ENCODE measurements at places on chromosomes 5 and 9. TPM values are rescaled to one million over a fixed set of nuclear protein-coding genes. Genes with fewer than 3 reads are reported as not detected.
A peak's percentile ranks its signal among the peaks of the same experiment; 100 is the strongest.

DNA sequence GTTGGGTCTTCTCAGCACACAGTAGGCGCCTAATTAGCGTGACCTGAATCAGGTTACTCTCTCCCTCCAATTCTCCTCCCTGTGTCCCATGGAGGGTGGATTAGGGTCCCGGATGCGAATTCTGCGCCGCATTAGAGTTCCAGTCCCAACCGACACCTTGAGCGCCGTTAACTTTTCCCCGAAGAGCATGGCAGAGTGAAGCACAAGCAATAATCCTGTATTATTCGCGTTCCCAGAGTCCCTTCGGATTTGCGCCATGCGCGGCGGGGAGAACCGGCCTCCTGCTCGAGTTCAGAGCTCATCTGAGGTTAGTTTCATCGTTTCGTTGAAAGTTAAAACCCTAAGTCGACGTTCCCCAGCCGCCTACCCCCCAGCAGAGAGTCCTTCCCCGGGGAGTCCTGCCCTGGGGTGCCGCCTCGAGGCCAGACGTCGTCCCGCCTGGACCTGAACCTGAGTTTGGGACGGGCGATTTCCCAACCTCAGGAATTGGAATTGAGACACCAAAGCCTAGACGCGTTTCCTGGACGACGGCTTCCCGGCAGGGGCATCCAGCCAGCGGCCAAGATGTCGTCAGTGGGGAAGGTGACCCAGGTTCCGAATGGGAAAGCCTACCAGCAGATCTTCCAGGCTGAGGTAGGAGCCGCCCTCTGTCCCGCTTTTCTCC lies at the start of gene CCDC180:
TSS of gene CCDC180 (plus strand) at position 160 of the 664 bp plus-strand sequence. CDS start at position 565, 405 bp downstream.
- H3K4me1 ChIP-seq: no peaks in the 10 kb centered on the region
- H3K27me3 ChIP-seq: peaks cover 5% of the 10 kb centered on the region
- no peak for DNase-seq
- no peak within 1 kb of the TSS for H3K27ac ChIP-seq

The LCNL1 gene
- total RNA-seq: not detected

DNA sequence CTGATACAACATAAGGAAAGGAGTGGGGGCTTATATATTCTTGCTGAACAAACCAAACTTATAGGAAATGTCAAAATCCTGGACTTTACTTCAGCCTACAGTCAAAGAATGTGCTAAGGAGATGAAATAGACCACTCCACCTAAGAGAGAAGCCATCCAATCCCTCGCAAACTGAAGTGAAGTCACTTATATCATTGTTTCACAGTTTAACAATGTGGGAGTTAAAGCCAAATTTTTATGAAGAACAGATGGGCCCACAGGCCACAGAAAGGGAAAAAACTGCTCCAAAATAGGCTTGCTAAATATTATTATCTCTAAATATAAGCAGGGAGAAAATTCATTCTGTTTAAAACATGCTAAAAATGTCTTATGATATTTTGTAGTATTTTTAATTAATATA lies 233.3 kb downstream of the GAS1 start:
- H3K4me3 ChIP-seq: no peak overlapping the region
- DNase-seq: no peak
- H3K27me3 ChIP-seq: peaks cover 11% of the 10 kb centered on the region

GRCh38 chr5:138655530-138656190 lies 80.5 kb upstream of the HSPA9 start:
- H3K27ac ChIP-seq: no peak overlapping the region
- H3K36me3 ChIP-seq: no peaks in the 10 kb centered on the region
- peaks cover 79% of the 10 kb centered on the region for H3K27me3 ChIP-seq
- peaks cover 23% of the 10 kb centered on the region for H3K4me1 ChIP-seq
- H3K4me3 ChIP-seq: peak overlapping the region; percentile 20

- peaks cover 3% of the 10 kb centered on the region for H3K36me3 ChIP-seq
- H3K4me1 ChIP-seq: peaks cover 9% of the 10 kb centered on the region
- H3K27me3 ChIP-seq: peaks cover 28% of the 10 kb centered on the region
Measured at GRCh38 chr9:130444565-130445221, at the start of gene ASS1. TSS of gene ASS1 (plus strand) at chr9:130444961. CDS start at chr9:130452229, 7,268 bp downstream.

The C1QTNF3 gene
- total RNA-seq: 2.6 TPM

- no peak overlapping the region for H3K4me3 ChIP-seq
- no peak overlapping the region for H3K27ac ChIP-seq
- H3K4me1 ChIP-seq: peaks cover 8% of the 10 kb centered on the region
- DNase-seq: no peak
- H3K27me3 ChIP-seq: peaks cover 5% of the 10 kb centered on the region
- H3K36me3 ChIP-seq: no peaks in the 10 kb centered on the region
Measured at GRCh38 chr9:134328341-134328840, 2.1 kb downstream of the RXRA start.

DNA sequence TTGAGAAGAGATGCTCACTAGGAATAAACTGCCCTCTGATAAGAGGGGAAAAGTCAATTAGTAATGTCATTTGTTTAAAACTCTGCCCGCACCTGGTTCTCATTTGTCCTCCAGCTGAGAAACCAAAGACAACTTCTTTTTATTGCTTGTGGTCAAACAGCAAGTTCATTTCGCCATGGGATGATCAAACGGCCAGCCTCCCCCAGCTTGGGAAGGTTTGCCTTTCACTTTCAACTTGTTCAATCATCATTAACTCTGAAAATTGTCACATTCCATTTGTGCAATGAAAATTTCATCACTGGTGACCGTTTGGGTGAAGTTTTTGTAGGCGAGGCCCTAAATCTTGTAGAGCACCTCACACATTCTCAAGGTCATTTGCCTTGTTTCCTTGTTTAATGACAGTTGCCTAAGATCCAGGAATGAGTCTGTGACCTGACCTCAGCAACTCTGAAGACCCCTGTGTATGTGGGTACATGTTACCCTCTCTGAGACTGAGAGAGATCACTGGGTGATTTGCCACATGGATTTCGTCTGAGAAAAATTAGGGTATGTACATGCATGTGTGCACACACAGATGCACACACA lies 117.7 kb downstream of the MARCHF3 start:
- DNase-seq: no peak
- no peaks in the 10 kb centered on the region for H3K27me3 ChIP-seq
- H3K36me3 ChIP-seq: peaks cover 26% of the 10 kb centered on the region
- no peak overlapping the region for H3K4me3 ChIP-seq
- no peak overlapping the region for H3K27ac ChIP-seq

The OR13C8 gene
- total RNA-seq: not detected

GRCh38 chr9:84937180-84937579 lies 267.7 kb downstream of the NTRK2 start:
- H3K36me3 ChIP-seq: no peaks in the 10 kb centered on the region
- no peak for DNase-seq
- no peaks in the 10 kb centered on the region for H3K4me1 ChIP-seq

DNA sequence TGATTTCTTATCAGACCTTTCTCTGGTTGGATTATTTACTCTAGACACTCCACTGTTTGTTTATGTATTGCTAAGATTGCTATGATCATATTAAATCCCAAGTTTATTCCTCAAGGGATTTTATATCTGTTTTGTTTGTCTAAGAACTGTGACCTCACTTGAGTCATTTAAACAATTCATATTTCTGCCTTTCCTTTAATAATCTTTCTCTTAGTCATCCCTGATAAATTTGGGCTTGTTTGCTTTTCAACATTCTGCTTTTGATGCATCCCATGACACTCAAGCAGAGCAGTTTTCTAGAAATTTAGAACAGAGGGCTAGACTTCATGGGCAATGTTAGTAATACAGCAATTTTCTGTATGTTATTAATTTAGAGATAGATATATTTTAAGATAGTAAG lies 231.6 kb upstream of the TNC start:
- H3K4me3 ChIP-seq: no peak overlapping the region
- no peaks in the 10 kb centered on the region for H3K4me1 ChIP-seq
- no peaks in the 10 kb centered on the region for H3K27me3 ChIP-seq
- no peak overlapping the region for H3K27ac ChIP-seq
- no peak for DNase-seq
- H3K36me3 ChIP-seq: no peaks in the 10 kb centered on the region

GRCh38 chr5:136015966-136016650 lies 12.7 kb upstream of the TGFBI start:
- H3K36me3 ChIP-seq: no peaks in the 10 kb centered on the region
- H3K4me3 ChIP-seq: no peak overlapping the region
- no peak overlapping the region for H3K27ac ChIP-seq
- H3K27me3 ChIP-seq: peaks cover 11% of the 10 kb centered on the region
- peaks cover 8% of the 10 kb centered on the region for H3K4me1 ChIP-seq

GRCh38 chr5:93130624-93131490 lies 450.2 kb downstream of the NR2F1-AS1 start:
- no peak for DNase-seq
- H3K27ac ChIP-seq: no peak overlapping the region
- H3K4me1 ChIP-seq: no peaks in the 10 kb centered on the region
- H3K4me3 ChIP-seq: no peak overlapping the region

GRCh38 chr9:34887841-34888240 lies 70.2 kb upstream of the PHF24 start:
- H3K27me3 ChIP-seq: no peaks in the 10 kb centered on the region
- H3K36me3 ChIP-seq: no peaks in the 10 kb centered on the region
- no peak overlapping the region for H3K27ac ChIP-seq
- no peaks in the 10 kb centered on the region for H3K4me1 ChIP-seq
- no peak overlapping the region for H3K4me3 ChIP-seq
- DNase-seq: no peak

The GPRIN1 gene
- total RNA-seq: 5.3 TPM

The GZMA gene
- total RNA-seq: 13.7 TPM

- peaks cover 18% of the 10 kb centered on the region for H3K27me3 ChIP-seq
- no peak overlapping the region for H3K4me3 ChIP-seq
- H3K36me3 ChIP-seq: no peaks in the 10 kb centered on the region
- no peaks in the 10 kb centered on the region for H3K4me1 ChIP-seq
- DNase-seq: no peak
- no peak overlapping the region for H3K27ac ChIP-seq
Measured at GRCh38 chr5:158061451-158061850, 202.5 kb upstream of the CLINT1 start.

GRCh38 chr5:130747556-130747955 lies 417.5 kb downstream of the HINT1 start:
- H3K36me3 ChIP-seq: no peaks in the 10 kb centered on the region
- no peak for DNase-seq
- no peak overlapping the region for H3K4me3 ChIP-seq
- H3K27me3 ChIP-seq: peaks cover 3% of the 10 kb centered on the region
- no peaks in the 10 kb centered on the region for H3K4me1 ChIP-seq
- no peak overlapping the region for H3K27ac ChIP-seq

- H3K27ac ChIP-seq: no peak overlapping the region
- H3K36me3 ChIP-seq: no peaks in the 10 kb centered on the region
- H3K4me1 ChIP-seq: no peaks in the 10 kb centered on the region
- H3K4me3 ChIP-seq: no peak overlapping the region
Measured at GRCh38 chr9:103169798-103170197, 174.7 kb downstream of the CYLC2 start.

DNA sequence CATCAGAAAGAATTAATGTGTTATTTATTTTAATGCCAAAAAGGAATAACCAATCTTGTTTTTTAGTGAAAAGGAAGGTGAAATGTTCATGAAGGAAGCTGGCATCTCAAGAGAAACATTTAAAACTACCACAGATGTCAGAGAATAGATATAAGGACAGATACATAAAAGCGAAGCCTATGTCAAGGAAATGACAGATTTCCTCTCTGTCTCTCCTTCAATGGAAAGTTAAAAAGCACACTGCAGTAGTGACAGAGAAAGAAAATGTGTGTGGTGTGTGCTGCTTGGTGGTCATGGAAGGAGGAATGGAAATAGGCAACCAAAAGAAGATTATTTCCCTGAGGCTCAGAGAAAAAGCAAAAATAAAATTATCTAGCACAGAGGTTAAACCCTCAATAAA lies 9.2 kb downstream of the WNT8A start:
- no peaks in the 10 kb centered on the region for H3K36me3 ChIP-seq
- peaks cover 6% of the 10 kb centered on the region for H3K4me1 ChIP-seq
- H3K27me3 ChIP-seq: no peaks in the 10 kb centered on the region
- no peak overlapping the region for H3K27ac ChIP-seq
- H3K4me3 ChIP-seq: no peak overlapping the region

DNA sequence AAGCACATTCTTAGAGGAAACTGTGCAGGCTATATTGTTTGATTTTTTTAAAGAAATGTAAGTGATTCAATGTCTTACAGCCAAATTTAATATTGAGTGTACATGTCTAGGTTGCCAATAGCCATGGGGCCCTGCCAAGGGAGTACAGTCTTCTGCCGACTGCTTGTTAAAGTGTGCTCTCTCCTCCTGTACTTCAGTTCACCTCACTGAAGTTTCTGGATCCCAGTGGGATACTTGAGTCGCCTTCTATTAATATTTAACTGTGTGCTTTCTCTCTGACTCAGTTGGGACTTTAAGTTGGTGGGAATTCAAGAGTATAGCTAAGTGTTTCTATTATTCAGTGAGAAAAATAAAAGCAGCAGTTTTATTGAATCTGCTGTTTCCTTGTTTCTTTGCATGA lies 44.5 kb upstream of the C5orf47 start:
- no peak overlapping the region for H3K27ac ChIP-seq
- no peaks in the 10 kb centered on the region for H3K4me1 ChIP-seq
- no peak overlapping the region for H3K4me3 ChIP-seq
- peaks cover 8% of the 10 kb centered on the region for H3K36me3 ChIP-seq

GRCh38 chr5:150274811-150275210 lies 14.8 kb downstream of the CAMK2A start:
- H3K4me3 ChIP-seq: no peak overlapping the region
- no peaks in the 10 kb centered on the region for H3K4me1 ChIP-seq
- H3K27ac ChIP-seq: no peak overlapping the region
- DNase-seq: no peak

The ANKRD18A gene
- total RNA-seq: 8.3 TPM

GRCh38 chr5:168015506-168015905 lies 275.9 kb upstream of the WWC1 start:
- H3K27me3 ChIP-seq: no peaks in the 10 kb centered on the region
- no peak overlapping the region for H3K27ac ChIP-seq
- H3K36me3 ChIP-seq: no peaks in the 10 kb centered on the region
- H3K4me1 ChIP-seq: no peaks in the 10 kb centered on the region
- no peak for DNase-seq
- H3K4me3 ChIP-seq: no peak overlapping the region

The DNAJA1 gene
- 173 TPM for total RNA-seq

GRCh38 chr5:159915904-159916840 lies at the start of gene ADRA1B:
TSS of gene ADRA1B (plus strand) at chr5:159916482. CDS start at chr5:159916906, 424 bp downstream.
- H3K4me1 ChIP-seq: peaks cover 10% of the 10 kb centered on the region
- H3K4me3 ChIP-seq: peak within 1 kb of the TSS; percentile 7
- peak; percentile 66 for DNase-seq
- H3K36me3 ChIP-seq: no peaks in the 10 kb centered on the region
- H3K27me3 ChIP-seq: peaks cover 47% of the 10 kb centered on the region

- peaks cover 18% of the 10 kb centered on the region for H3K36me3 ChIP-seq
- no peak for DNase-seq
- no peak overlapping the region for H3K27ac ChIP-seq
- H3K4me3 ChIP-seq: no peak overlapping the region
Measured at GRCh38 chr9:123834218-123834888, 95.6 kb downstream of the DENND1A start.

- H3K27me3 ChIP-seq: no peaks in the 10 kb centered on the region
- H3K4me3 ChIP-seq: peak overlapping the region; percentile 93
- peaks cover 62% of the 10 kb centered on the region for H3K4me1 ChIP-seq
- peak overlapping the region; percentile 96 for H3K27ac ChIP-seq
- H3K36me3 ChIP-seq: peaks cover 14% of the 10 kb centered on the region
- peak; percentile 60 for DNase-seq
Measured at GRCh38 chr5:132411304-132412013, 41.9 kb downstream of the SLC22A5 start.
